CD4-positive, alpha-beta T cell treated with Interferon gamma for 1 hour (primary cell): ENCODE measurements at places on chromosomes 12 and 14.
A peak's percentile ranks its signal among the peaks of the same experiment; 100 is the strongest.

DNA sequence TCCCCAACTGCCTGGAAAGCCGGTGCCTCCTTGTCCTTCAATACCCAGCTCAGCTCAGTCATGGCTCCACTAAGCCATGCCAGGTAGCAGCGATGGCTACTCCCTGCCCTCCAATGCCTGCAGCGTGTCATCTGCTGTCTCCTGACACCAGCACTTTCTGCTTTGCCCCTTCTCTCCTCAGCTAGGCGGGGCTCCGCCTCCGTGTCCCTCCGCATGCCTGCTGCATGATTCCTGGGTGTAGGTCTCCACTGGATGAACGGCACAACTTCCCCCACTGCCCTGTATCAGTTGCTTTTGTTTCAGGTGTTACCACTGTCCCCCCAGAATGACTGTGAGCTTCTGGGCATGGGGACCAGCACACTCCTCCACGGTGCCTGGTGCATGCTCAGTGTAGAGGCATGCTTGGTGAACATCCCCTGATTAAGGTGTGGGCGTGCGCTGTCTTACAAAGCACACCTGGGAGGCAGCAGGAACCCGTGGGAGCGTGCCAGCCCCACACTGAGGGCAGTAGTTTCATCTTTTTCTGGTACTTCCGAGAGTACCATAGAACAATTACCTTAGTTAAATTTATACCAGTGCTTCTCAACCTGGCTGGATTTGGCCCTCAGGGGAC lies 179.4 kb upstream of the PRMT8 start:
- DNase-seq: no peak

- peak; percentile 37 for DNase-seq
Observed at GRCh38 chr14:104094709-104095425, 9.4 kb downstream of the ASPG start.

DNA sequence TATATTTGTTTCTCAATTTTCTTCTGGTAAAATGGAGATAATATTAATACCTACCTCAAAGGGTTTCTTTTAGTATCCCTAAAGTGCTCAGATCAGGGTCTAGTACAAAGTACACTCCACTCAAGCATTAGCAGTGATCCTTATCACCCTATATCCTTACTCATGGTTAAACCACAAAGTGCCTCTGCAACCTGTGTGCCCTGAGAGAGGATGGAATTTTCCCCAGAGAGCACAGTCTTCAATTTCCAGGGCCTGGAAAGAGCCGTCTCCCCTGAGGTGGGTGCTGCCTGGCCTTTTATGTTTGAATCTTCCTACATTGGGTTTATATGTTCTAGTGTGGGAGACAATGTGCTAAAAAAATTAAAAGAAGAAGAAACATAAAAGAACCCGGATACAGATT lies 183.1 kb upstream of the FBXO33 start:
- DNase-seq: no peak

- no peak for DNase-seq
Observed at GRCh38 chr14:47483449-47483848, 192.0 kb downstream of the MDGA2 start.

GRCh38 chr14:34489324-34489723 lies 27.3 kb upstream of the SPTSSA start:
- no peak for DNase-seq

GRCh38 chr14:76811561-76811960 lies 1.1 kb downstream of the ANGEL1 start:
- no peak for DNase-seq

GRCh38 chr12:47270782-47271664 lies 191.3 kb upstream of the AMIGO2 start:
- no peak for DNase-seq

GRCh38 chr14:94944636-94945258 lies 174.8 kb upstream of the GSC start:
- DNase-seq: no peak

DNA sequence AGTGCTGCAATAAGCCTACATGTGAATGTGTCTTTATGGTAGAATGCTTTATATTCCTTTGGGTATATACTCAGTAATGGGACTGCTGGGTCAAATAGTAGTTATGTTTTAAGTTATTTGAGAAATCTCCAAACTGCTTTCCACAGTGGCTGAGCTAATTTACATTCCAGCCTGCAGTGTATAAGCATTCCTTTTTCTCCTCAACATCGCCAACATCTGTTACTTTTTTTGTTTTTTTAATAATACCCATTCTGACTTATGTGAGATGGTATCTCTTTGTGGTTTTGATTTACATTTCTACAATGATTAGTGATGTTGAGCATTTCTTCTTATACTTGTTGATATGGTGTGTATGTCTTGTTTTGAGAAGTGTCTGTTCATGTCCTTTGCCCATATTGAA lies 1186.2 kb downstream of the BCL11B start:
- no peak for DNase-seq

DNA sequence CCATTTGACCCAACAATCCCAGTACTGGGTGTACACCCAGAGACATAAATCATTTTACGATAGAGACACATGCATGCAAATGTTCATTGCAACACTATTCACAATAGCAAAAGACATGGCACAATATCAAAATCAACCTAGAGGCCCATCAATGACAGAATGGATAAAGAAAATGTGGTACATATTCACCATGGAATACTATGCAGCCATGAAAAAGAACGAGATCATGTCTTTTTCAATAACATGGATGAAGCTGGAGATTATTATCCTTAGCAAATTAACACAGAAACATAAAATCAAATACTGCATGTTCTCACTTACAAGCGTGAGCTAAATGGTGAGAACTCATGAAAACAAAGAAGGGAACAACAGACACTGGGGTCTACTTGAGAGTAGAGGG lies 249.1 kb downstream of the RASSF9 start:
- no peak for DNase-seq

- no peak for DNase-seq
Observed at GRCh38 chr12:20946732-20947131, 136.2 kb downstream of the SLCO1B3 start.

DNA sequence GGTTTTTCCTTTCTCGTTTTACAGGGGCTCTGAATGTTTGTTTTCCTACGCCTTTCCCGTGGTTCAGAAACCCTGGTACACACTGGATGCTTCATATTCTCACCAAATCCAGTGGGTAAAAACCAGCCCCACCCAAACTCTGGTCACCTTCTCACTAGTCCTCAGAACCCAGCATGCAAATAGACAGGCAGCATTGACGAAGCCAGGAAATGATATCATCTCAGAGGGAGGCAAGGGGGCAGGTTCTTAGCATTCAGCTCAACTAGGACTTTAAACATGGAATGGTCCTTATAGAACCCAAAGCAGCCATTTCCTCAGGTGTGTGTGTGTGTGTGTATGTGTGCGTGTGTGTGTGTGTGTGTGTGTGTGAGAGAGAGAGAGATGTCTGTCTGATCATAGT lies 142.0 kb downstream of the KCNK10 start:
- no peak for DNase-seq

GRCh38 chr12:13687633-13688032 lies 293.8 kb downstream of the GRIN2B start:
- DNase-seq: no peak

DNA sequence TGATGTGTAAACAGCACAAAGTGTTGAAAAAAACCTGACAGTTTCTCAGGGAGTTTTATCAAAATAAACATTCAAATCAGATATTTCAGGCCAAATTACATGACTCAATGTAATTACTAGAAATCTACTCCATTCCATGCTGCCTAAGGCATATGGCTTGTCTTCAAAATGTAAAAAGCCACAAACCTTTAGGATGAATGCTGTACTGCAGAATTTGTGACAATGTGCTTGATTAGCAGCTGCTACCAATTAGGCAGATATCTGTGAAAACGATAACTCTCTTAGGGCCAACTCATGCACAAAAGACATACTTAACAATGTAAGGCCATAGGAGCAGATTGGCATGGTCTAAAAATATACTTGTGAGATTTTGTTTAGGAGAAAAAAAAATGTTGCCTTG lies 267.0 kb downstream of the DACT1 start:
- no peak for DNase-seq

DNA sequence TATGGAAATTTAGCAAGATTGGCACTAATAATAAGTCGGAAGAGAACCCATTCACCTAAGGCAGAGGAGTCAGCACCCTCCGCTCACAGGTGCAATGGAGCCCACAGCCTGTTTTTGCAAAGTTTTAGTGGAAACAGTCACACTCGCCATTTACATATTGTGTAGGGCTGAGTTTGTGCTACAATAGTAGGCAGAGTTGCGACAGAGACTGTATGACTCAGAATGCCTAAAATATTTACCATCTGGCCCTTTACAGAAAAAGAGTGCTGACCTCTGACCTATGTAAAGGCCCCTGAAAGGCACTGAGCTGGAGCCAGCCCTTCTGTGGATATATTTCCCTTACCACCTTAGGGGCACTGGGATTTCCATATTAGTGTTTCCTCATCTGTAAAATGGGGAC lies 79.0 kb downstream of the PRIMA1 start:
- DNase-seq: no peak

- DNase-seq: no peak
Observed at GRCh38 chr12:86712425-86712843, 456.2 kb upstream of the MGAT4C start.

DNA sequence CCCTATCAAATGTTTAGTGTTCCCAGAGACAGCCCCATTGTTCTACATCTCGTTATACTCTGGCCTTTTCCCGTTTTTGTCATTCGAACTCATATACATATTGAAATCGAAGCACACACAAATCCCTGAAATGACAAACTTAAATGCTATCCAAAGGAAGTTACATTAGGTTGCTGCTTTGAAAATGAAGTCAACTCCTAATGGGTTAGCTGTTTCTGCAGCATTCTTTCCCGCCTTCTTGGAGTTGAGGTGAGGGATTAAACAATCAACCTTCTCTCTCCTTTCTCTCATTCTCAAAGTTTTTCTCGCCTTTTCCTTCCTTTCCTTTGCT lies 642 bp upstream of the PHC1 start:
- no peak for DNase-seq

GRCh38 chr12:82414044-82414443 lies 55.7 kb downstream of the METTL25 start:
- no peak for DNase-seq
